ENCODE measurements at places on chromosomes 12 and 14.

DNA sequence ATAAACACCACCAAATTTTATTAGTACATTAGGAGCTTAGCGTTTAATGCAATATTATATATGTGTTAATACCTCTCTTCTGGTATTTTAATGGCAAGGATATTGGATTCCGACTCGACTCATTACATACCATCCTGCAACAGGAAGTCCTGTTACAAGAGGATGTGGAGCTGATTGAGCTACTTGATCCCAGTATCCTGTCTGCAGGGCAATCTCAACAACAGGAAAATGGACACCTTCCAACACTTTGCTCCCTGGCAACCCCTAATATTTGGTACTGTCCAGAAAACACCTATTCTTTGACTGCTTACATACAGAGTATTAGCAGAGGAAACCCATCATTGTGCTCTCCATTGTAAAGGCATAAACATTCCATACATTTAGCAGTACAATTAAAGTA is 45.2 kb downstream of the VEZT start:
- no peak for DNase-seq

DNA sequence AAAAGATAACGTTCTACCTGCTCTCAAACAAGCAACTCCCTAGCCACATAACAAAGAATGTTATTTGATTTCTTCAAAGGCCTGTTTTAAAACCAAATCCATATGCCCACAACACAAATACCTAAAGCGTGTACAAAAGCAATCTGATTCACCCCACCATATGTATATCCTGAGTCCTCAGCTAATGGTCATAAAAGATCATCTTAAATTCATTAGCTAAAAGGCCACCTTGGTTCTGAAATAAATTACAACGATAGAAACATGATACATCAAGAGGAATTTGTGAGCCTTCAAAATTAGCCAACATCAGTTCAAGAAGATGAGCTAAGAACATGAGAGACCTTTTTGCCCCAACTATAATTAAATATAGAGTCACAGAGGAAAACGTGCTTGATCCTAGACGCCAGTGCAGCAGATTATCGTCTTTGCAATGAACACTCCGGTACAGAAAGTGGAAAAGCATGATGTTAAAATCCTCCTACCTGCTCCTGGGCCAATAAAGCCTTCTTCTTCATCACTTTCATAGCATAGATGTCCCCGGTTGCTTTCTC is 20.0 kb downstream of the CIT start:
- no peak for DNase-seq

- DNase-seq: no peak
Measured at GRCh38 chr12:27535318-27535717, 11.3 kb downstream of the PPFIBP1 start.

GRCh38 chr12:102746963-102747362 is 170.1 kb downstream of the PAH start:
- DNase-seq: no peak

GRCh38 chr12:76590131-76590530 is 30.6 kb upstream of the OSBPL8 start:
- no peak for DNase-seq

GRCh38 chr12:5973461-5974115 is 28.5 kb upstream of the ANO2 start:
- no peak for DNase-seq

- DNase-seq: no peak
Measured at GRCh38 chr12:131699434-131699833, 11.5 kb upstream of the SFSWAP start.

- DNase-seq: no peak
Measured at GRCh38 chr12:11509326-11509725, 114.0 kb upstream of the PRB2 start.

DNA sequence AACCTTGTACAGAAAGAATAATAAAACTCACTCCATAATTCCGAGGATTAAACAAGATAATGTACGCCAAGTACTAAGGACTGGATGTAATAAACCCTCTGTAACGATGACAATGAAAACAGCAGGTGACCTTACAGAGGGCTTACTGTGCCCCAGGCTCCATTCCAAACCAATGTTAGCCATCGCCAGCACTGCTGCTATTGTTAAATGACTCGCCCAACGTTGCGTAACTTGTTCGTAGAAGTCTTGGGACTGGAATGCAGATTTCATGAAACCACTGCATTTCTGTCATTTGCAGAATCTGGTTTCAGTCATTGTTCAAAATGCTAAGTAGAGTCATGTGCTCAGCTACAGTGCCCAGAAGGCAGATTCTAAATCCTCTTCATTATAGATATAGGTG is 728 bp upstream of the STON2 start:
- no peak for DNase-seq

DNA sequence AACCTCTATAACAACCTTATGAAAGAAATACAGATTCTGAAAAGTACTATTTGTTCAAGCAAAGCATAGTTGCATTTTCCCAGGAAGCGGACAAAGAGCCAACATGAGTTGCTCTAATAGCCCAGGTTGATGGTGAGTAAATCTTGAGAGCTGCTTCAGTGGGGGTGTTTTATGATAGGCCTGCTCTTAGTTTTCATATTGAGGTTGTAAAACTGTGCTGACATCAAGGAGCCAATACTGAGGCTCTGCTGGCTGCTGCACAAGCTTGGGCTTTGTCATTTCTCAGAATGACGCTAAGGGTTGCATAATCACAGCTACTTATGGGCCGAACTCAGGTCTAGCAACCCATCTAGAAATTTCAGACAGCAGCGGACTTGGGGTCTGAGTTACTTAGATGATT is 11.5 kb downstream of the TBC1D30 start:
- DNase-seq: no peak

DNA sequence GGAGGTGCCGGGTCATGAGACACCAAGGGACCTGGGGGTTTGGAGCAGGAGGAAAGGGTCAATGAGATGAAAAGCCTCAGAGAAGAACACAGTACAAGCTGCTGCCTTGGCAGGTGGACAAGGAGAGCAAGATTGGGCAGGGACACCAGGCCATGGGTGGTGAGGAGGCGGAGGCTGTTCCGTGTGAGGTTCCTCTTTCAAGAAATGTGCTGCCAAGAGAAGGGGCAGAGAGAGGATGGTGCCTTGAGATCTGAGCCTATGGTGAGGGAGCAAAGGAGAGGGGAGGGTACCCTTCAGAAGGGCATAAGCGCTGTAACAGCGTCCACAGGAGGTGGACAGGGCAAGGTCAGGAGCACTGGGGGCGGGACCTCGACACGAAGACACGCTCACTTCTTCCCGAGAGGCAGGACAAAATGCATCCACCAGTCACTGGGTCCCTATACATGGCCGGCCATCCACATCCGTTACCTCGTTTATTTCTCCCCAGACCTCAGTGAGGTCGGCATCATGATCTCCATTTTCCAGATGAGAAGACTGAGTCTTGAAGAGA is 100.2 kb downstream of the B4GALNT3 start:
- DNase-seq: no peak

DNA sequence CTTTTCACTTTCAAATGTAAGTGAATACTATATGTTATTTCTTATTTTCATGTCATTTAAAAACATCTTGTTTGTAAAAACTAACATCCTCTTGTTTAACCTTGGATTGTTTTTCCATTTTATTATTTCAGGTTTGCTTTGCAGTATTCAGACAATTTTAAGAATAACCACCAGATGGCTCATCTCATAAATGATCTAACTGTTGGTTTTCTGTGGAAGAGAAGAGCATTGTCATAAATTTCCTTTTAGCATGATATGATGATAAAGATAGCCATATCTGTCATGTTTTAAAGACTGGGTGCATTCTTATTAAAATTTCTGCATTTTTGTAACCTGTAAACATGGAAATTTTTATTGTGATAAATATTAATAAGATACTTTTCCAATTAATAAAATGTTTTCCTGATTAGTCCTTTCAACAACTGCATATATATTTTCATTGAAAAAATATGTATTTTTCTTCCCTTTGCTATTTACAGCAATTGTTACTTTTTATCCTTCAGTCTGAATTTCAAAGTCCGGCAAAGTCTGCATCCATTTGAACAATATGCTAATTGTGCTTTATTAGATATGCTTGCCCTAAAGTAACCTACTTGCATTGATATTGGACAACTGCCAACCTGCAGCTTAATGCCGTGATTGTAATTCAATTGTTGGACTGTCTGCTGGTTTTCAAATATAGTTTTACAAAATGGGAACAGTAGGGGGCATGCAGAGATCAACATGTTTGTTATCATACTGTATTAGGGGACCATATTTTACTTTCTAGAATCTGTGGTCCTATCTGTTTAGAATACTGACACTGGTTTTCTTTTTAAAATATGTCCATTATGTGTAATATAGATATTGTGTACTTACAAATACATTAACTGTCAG is 163.4 kb downstream of the GARIN6 start:
- no peak for DNase-seq

GRCh38 chr12:68785358-68785757 is 22.6 kb upstream of the MDM2 start:
- DNase-seq: no peak

DNA sequence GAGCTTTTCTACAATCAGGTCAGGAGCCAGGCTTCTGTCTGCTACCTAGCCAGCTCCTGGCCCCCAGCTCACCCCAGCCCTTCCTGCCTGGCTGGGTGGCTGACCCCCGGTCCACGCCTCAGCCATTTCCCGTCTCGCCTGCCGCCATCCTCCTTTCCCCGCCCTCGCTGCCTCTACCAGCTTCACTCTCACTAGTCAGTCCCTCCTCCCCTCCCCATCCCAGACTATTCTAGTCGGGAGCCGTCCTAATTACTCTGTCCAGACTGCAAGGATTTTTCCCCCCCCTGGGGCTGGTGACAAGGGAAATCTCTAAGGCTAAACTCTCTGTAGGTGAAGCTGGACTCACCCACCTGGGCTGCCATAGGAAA is 825 bp downstream of the DHH start:
- no peak for DNase-seq

DNA sequence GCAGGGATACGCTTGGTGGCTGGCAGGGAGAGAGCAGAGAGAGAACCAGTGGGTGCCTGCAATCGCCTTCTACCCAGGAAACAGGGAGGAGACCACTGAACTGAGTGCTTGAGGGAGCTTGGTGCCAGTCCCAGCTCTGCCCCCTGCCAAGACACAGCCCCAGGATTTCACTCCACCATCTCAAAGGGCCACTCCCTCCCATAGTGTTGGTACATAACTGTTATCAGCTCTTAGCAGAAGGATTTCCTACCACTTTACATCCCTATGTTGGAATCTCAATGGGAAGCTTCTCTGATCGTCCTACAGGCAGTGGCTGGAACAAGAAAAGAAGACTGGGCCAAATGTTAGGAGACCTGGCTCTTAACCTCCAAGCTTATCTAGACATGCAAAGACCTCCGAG is 157.4 kb upstream of the FOXN3 start:
- DNase-seq: no peak

DNA sequence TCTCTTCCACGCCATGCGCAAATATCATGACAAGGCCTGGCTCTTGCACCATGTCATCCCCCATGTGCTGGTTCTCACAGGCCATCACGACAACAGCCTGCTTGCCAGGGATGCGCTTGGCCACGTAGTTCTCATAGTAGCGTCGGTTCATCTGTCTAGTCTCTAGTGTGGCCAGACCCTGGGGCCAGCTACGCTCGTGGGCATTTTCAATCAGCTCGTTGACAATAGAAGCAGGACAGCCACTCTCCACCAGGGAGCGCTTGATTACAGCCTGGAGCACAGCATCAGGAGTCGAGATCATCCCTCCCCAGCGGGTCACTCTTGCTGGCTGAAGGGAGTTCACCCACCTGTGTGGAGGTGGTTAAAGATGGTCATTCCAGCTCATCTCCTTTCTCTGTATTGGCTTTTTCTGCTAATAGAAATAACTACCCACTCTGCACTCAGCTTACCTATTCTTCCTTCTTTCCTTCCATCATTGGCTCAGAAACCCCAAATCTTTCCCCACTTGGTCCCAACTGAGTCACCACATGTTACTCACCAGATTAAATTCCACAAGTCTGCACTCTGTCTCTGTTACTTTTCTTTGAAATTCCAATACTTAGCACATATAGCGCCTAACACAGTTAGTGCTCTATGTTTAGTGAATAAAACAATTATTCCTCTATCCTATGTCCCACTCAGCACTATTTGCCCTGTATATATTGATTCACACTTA is 15.1 kb downstream of the RNF41 start:
- peak; percentile 18 for DNase-seq

DNA sequence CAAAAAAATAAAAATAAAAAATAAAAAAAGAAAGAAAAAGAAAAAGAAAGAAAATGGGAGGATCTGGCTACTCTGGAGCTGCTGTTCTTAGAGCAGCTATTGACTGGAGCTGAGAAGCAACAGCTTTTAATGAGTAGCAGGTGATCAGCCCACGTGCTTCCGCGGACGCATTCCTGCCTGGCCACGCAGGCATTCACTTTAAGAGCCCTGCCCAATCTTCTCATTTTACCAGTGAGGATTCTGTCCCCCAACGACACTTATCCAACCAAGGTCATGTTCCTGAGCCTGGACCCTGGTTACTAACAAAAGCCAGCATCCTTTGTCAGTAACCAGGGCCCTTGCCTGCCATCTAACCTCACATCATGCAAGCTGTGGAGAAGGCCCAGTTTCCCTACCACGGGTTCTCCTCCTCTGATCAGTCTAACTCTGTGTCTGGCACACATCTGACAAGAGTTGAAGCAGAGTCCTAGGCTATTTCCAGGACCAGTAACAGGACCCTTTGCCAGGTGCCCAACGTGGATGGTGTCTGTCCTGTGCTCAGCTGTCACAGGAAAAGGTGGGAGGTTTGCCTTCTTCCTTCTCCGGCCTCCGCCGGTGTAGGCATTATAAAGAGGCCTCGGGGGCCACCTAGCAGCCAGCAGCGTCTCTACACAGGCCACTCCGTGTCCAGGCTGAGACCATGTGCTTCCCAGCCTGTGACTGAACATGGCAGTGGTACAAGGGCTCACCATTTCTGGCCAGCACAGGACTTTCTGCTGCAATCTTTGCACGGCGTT is 60.9 kb upstream of the GPATCH2L start:
- no peak for DNase-seq

DNA sequence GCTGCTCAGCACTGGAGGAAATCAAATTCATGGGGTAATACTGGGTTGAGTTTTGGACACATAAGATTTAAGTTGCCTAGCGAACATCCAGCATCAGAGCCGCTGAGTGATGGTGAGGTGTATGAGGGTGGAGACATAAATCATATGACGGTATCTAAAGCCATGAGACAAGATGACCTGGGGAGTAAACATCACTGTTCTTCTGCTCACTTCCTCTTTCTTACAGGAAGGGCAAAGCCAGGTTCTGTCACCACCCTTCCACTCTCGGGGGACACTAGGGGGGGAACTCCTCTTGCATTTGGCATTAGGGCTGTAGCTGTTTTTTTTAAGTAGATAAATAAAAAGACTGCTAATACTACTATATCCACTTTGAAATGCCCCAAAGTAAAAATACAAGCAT is 24.0 kb downstream of the PRDM4 start:
- DNase-seq: no peak

Measured in activated T-cell treated with anti-CD3 and anti-CD28 coated beads, Interleukin-2, amount 50 U/mL, for 4 hours (primary cell).